Activated naive CD4-positive, alpha-beta T cell treated with anti-CD3 and anti-CD28 coated beads, Interleukin-2, amount 10 ng/mL, durations not matched to agents 7 days and 5 days (primary cell): ENCODE measurements at places on chromosomes 2 and 18.
A peak's percentile ranks its signal among the peaks of the same experiment; 100 is the strongest.

DNA sequence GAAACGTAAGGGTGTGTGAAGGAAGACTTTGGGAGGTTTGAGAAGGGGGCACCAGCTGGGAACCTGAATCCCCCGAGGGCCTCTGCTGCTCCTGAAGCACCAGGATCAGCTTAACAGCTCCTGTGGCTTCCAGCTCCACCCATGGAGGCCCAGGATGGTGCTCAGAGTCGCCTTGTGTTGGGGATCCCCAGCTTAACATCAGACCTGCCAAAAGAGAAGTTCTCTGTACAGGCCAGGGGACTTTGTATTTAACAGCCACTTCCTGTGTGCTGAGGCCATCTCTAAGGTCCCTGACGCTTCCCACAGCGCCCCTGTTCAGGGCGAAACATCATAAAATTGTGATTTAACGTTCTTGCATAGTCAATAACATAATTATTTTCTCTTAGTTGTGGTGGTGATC, 77.5 kb downstream of the NCK2 start:
- no peak for DNase-seq

DNA sequence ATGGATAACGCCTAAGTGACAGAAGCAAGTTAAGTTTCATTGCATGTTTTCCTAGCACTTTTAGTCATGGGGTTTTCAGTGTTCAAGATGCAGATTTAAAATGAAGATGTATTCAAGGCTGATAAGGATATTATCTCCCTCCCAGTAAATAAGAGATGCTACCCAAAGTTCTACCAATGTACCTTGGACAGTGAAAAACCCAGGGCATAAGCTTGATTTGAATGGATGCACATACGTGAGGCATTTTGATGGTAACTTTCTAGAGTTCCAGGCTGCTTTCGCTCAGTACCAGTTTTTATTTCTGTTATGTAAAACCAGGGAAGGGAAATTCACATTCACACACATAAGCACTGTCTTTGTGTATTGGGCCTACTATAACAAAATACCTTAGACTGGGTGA, 90.3 kb downstream of the STK39 start:
- no peak for DNase-seq

GRCh38 chr18:69725009-69725408, 222.7 kb downstream of the CD226 start:
- no peak for DNase-seq

DNA sequence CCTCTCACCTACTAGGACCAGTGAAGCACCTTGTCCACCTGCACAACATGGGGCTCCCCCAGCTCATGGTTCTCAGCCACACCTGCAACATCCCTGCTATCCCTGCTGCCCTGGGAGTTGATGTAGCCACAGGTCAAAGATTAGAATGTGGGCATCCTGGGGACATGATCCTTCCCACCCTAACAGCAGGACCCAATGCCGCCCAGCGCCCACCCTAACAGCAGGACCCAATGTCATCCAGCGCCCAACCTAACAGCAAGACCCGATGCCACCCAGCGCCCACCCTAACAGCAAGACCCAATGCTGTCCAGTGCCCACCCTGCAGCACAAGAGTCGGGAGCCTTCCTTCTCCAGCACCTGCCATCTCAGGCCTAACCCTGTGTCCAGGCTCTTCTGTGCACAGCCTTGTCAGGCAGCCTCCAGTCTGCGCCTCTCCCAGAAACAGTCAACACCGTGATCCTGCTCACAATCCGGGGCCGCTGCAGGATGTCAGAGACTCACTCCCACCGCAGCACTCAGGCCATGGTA, 237.3 kb upstream of the SALL3 start:
- DNase-seq, result no peak

DNA sequence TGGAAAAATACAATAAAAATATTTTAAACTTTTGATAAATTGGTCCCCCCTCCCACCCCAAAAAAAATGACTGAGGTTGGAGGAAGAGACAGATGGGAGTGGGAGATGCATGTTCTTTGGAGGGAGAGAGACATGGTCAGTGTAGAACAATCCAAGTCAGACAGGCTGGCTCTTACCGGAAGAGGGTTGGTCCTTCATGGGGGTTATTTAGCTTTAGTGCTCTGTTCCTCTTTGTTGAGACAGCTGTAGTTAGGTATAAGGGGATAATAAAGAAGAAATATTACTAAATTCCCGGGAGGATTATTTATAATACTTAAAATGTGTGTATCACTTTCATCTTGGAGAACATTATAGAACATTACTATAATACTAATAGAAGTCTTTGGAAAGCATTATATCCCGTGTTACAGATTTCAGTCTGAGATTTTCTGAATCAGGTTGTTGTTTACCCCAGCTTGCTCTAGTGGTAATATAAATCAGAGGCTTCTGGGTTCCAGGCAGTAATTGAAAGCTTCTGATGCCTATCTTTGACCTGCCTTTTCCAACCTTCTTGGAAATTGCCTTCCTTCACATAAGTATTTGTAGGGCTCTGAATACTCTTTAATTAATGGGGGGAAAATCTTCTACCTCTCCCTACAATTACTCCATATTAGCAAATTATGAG, 87.7 kb downstream of the SPTBN1 start:
- DNase-seq, result no peak

- no peak for DNase-seq
Measured at GRCh38 chr2:72665448-72665847, 160.4 kb downstream of the EXOC6B start.

DNA sequence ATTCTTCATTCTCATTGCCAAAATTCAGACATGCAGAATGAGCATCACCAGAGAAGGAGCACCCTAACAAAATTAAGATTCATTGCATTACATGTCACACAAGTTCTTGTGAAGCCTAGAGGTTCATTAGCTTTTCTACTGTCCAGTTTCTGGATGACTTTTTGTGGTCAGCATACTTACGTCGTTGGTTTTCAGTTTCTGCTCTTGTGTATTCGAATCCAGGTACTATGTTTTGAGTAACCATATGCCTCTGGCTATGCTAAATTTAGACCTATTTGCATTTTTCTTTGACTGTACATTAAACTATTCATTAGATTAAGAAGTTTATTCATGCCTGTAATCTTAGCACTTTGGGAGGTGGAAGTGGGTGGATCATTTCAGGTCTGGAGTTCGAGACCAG, 251.3 kb downstream of the PARD3B start:
- no peak for DNase-seq

DNA sequence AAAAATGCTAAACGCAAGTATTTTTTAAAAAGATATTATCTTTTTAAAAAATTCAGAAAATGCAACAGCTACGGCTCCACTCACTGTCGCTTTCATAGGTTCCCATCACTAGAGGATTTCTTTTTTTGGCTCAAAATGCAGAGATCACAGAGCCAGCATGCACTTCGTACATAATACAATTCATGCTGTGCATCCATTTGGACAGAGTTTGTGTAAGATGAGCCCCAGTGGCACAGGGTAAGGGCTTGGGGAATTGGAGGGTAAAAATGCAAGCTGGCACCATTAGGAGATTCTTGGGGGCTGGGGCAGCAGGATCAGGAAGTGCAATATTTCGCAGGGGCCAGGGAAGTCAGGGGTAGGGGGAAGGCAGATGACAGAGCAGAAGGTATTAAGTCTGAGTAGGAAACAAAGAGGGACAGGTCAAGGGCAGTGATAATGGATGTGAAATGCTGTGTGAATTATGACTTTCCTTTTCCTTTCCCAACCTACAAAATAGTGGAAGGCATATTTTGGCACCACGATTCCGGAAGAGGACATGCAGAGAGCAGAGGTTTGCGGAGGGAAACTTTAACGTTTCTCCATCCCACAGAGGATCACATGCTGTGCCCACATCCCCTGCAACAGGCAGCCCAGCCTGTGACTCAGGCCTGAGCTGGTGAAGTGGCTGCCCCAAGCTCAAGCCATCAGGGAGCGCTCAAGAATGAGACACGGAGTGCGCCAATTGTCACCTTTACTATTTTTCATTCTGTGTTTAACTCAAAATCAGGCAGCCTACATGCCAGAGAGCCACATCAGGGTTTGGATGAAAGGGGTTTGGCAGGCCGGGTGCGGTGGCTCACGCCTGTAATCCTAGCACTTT, 4.7 kb downstream of the CAPG start:
- peak; percentile 76 for DNase-seq

- peak; percentile 95 for DNase-seq
Measured at GRCh38 chr2:197198890-197199289, 111.7 kb downstream of the ANKRD44 start.

DNA sequence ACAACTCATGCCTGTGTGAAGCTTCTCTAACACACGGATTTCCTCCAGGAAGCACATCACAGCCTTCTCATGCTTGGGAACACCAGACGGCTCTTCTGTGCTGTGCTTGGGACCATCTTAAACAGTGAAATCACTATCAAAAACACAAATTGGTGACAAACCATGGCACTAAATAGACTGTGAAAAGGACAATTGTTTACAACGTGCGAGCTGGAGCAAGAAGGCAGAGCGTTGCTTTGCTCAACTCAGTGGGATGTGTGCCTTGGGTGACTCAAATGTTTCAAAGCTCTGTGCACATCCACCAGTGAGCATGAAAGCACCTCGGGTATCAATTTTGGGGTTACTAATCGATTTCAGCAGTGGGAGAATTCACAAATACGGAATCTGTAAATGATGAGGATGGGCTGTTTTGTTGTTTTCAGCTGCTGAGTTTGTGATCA, 182.4 kb upstream of the ARL4C start:
- no peak for DNase-seq

GRCh38 chr2:46381871-46382270, 84.7 kb downstream of the EPAS1 start:
- DNase-seq, result no peak

GRCh38 chr2:3034856-3035255, 342.8 kb downstream of the EIPR1 start:
- DNase-seq, result no peak

DNA sequence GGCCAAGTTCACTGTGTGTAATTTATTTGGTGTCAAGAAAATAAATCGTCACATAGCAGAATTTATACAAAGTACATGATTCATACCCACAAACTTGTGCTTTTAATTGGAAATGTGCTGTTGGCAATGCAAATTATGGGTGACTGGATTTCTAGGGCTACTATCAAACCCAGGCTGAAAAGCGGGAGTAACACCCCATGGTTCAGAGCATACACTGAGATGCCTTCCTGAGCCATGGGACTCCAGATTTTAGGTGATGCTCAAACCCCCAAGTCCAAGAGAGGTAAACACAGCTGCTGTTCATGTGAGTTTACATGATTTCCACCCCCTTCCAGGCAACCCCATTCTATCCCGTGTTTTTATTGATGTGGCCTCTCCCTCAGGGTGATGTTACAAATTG, 565.9 kb upstream of the ID2 start:
- DNase-seq, result no peak

DNA sequence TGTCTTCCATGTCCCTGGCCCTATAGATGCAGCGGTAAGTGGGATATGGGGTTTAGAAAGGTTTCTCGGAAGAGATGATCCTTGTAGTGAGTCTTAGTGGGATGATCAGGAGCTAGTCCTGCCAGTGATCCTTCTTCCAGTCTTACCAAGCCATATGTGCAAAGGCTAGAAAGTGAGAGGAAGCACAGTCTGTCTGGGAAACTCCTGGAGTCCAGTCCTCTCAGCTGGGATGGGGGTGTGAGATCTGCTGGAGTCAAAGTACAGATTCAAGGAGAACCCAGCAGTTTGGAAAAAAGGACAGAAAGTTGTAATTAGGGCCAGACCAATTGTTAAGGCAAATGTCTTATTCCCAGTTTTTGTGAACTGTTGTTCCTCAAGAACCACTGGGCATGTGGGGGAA, 83.3 kb downstream of the LIMS1 start:
- DNase-seq, result no peak

DNA sequence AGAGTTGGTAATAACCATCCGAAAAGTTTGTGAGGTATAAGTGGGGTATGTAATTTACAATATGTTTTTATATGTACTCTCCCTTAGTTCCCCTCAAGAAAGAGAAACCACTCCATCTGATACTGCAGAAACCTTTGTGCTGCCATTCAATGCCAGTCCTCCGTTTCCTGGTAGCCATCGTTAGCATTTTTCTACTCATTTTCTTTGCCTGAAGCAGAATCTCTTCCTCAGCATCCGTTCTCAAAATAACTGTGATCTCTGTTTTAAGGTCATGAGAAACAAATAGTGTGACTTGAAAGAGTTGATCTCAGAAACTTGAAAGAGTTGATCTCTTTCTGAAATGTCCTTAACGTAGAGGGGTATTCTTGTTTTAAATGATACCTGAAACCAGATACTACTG, 996 bp downstream of the PTCD3 start:
- no peak for DNase-seq

DNA sequence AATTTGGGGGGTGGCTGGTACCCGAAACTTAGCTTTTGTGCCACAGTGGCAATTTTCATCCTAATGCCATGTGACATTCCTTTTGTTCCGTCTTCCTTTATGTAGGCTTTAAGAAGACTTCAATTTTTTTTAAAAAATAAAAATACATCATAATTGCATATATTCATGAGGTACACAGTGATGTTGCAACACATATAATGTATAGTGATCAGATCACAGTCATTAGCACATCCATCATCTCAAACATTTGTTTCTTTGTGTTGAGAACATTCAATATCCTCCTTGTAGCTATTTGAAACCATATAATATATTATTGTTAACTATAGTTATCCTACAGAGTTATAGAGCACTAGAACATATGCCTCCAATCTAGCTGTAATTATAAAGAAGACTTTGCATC, 6.0 kb upstream of the CLIP4 start:
- DNase-seq, result no peak

DNA sequence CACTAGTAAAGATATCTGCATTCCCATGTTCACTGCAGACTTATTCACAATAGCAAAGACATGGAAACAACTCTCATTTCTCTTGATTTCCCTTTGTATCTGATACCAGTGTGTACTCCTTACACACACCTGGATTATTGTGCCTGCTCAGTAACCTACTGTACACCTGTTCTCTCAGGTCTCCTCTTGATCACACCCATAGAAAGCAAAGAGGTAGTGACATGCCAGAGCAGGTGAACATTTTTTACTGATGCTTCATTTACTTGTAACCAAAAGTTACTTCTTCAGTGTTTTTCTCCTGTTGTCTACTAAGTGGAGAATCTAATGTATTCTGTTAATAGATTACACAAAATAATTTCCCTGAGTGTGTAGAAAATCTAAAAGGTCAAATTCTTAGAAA, 46.8 kb downstream of the CDH19 start:
- DNase-seq, result no peak
